ENCODE measurements at places on chromosomes 1 and 21.

DNA sequence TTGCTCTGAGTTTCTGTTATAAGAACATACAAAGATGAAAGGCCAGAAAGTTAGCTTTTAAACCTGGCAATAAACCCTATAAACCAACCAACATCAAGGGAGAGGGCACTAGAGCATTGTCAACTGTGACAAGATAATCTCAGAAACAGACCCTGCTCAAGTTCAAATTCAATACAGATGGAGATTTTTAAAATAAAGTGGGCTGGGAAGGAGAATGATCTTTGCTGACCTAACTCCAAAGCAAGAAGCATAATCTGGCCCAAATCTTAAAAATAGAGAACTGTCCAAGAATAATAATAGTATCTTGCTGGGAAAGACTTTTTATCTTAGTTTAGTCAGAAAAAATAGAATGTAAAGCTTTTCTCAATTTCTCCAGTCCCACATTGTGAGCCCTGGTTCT lies 485.5 kb downstream of the DISC1 start:
- DNase-seq, result no peak

GRCh38 chr1:245396615-245397014 lies 241.8 kb downstream of the KIF26B start:
- no peak for DNase-seq

- no peak for DNase-seq
Measured at GRCh38 chr1:181984006-181984405, 77.5 kb downstream of the ZNF648 start.

DNA sequence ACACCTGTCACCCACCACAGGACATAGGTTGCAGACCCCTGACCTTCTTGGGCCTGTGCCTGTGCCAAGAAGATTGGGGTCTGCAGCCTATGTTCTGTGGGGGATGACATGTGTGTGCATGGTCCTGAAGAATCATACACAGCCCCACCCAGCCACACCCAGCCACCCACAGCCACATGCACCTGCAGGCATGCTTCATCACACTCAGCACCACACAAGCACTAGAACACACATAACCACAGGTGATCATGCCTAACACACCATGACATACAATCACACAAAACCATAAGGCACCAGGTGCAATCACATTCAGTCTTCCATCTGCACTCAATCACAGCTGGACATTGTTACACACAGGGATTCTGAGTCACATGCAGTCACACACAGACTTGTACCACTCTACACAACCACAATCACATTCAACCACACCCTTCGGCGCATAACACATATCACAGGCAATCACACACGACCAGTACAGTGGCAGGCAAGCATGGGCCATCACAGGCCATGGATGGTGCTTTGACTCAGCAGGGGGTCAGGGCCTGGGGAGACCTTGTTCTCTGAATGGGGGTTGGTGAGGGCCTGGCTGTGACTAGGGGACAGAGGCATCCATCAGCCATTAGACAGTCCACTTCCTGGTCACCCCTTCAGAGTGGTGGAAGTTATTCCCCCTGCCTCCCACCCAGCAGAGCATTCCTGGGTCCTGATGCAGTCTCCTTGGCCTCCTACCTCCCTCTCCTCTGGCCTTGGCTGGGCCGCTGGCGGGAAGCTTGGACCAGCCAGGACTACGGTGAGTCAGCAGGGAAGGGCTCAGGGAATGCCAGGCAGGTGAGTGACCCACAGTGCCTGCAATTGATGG lies 44.3 kb upstream of the EPS8L3 start:
- DNase-seq, result no peak

GRCh38 chr1:201096041-201096461 lies 16.2 kb downstream of the CACNA1S start:
- DNase-seq, result no peak

GRCh38 chr1:155171836-155172731 lies 1.0 kb downstream of the KRTCAP2 start:
- DNase-seq, result no peak

DNA sequence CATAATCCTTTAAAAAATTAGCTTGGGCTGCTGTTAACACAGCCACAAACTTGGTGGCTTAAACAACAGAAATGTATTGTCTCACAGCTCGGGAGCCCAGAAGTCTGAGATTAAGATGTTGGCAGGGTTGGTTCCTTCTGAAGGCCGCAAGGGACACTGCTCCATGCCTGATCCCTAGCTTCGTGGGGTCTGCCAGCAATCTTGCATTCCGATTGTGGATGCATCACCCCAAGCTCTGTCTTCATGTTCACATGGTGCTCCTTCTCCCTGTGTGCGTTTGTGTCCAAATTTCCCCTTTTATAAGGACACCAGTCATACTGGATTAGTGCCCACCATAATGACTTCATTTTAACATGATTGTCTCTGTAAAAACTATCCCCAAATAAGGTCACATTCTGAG lies 5.0 kb upstream of the HHIPL2 start:
- DNase-seq, result no peak

- DNase-seq, result no peak
Measured at GRCh38 chr21:15797577-15798363, 68.0 kb downstream of the USP25 start.

- no peak for DNase-seq
Measured at GRCh38 chr1:176701151-176701866, 238.3 kb downstream of the PAPPA2 start.

- no peak for DNase-seq
Measured at GRCh38 chr1:31502926-31503511, 73.3 kb upstream of the TINAGL1 start.

- DNase-seq, result no peak
Measured at GRCh38 chr21:35974775-35975174, 85.6 kb downstream of the SETD4 start.
